ENCODE measurements at places on chromosomes 5 and 9. TPM values are rescaled to one million over a fixed set of nuclear protein-coding genes. Genes with fewer than 3 reads are reported as not detected.

- DNase-seq: no peak
- H3K36me3 ChIP-seq: no peaks in the 10 kb centered on the region
- no peak overlapping the region for H3K27ac ChIP-seq
Measured at GRCh38 chr5:77669677-77670076, 31.2 kb upstream of the OTP start.

DNA sequence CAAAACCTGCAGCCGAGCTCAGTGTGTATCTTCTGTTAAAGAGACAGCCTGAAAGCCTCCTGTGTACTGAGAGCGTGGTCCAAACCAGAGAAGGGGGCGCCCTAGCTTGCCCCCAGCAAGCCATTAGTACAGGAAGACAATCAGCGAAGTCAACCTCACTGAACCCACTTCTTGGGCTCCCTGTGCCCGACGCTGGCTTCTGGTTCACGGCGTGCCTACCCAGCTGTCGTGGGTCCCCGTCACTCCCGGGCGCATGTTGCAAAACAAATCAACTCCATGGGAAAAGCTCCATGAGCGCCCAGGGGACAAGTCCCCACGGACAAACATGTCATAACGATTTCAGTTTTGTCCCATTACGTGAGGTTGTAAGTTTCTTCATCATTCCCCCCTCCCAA is 326.9 kb downstream of the SH3GL2 start:
- H3K27me3 ChIP-seq: peaks cover 44% of the 10 kb centered on the region
- no peak overlapping the region for H3K27ac ChIP-seq
- no peaks in the 10 kb centered on the region for H3K36me3 ChIP-seq

The TIMD4 gene
- total RNA-seq: not detected

DNA sequence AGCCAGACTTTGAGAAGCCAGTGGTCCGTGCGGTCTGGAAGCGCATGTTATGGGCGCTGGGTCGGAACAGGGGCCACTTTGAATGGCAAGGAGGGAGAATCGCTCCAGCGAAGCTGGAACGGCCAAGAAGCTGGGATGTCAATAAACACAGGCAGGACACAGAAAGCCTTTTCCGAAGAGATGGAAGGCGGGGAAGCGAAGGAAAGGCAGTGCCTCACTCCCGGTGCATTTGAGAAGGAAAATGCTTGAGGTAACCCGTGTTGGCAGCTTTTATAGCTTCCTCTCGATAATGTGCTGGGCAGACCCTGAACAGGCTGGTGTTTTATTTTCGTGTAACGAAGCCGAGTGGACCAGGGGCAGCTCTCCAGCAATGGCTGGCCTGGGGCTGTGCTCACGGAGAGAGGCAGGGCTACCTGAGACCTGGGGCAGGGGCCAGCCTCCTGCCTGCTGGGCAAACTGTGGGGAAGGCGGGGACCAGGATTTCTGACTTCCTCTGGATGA is 84.2 kb upstream of the SPRY4 start:
- no peaks in the 10 kb centered on the region for H3K27me3 ChIP-seq
- H3K36me3 ChIP-seq: no peaks in the 10 kb centered on the region
- no peak for DNase-seq
- H3K4me1 ChIP-seq: no peaks in the 10 kb centered on the region
- no peak overlapping the region for H3K27ac ChIP-seq

DNA sequence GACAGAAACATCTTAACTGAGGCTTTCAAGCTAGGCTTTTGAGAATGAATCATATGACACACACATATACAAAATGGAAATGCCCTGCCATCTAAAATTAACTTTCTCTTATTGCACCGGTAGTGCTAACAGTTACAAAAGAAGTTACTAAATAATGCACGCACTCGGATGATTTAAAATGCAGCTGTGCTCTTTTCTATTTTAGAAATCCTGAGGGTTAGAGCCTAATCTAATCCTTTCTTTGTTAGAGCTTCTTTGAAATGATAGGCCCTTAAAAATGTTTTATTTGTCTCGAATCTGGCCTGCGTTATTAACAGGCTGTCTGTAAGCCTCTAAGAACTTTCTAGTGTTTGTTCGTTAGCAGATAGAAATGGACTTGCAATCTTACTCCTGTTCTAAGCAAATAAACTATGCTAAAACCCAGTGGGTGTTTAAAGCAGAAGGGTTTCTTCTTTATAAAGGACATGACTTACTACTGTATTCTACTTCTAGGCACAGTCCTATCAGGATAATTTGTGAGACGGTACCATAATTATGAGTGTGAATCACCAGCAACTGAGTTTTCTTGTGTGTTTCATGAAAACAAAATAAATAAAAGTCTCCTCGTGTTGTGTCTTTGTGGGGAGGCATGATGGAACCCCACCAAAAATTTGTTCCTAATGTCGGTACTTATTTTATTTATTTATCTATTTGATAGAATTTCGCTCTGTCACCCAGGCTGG is 69.2 kb upstream of the MYO10 start:
- H3K36me3 ChIP-seq: no peaks in the 10 kb centered on the region
- peaks cover 20% of the 10 kb centered on the region for H3K4me1 ChIP-seq
- H3K27ac ChIP-seq: no peak overlapping the region
- no peak for DNase-seq
- H3K4me3 ChIP-seq: no peak overlapping the region

DNA sequence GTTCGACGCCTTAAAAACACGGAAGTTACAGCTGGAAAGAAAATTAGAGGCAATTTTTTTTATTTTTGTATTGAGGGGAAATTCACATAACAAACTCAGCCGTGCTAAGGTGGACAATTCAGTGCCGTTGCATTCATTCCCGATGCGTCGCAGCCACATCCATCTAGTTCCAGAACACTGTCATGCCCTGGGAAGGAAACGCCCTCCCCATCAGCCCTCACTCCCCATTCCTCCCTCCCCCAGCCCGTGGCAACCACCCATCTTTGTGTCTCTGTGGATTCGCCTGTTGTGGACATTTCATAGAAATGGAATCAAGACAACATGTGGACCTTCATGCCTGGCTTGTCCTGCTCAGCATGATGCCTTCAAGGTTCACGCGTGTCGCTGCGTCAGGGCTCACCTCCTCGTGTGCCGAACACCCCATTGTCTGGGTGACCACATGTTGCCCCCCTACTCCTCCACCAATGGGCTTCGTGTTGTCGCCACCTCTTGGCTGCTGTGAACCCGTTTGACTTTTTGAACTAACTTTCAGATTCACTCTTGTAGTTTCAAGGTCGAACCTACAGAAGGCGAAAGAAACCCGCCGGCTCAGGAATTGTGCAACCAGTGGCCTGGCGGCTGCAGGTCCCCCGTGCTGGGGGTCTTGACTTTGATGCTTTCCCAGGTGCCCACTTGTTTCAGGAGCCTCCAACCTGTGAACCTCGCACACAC is 17.4 kb upstream of the CAMSAP1 start:
- no peaks in the 10 kb centered on the region for H3K27me3 ChIP-seq
- no peaks in the 10 kb centered on the region for H3K36me3 ChIP-seq
- no peak overlapping the region for H3K4me3 ChIP-seq
- DNase-seq: no peak
- no peak overlapping the region for H3K27ac ChIP-seq
- peaks cover 16% of the 10 kb centered on the region for H3K4me1 ChIP-seq

DNA sequence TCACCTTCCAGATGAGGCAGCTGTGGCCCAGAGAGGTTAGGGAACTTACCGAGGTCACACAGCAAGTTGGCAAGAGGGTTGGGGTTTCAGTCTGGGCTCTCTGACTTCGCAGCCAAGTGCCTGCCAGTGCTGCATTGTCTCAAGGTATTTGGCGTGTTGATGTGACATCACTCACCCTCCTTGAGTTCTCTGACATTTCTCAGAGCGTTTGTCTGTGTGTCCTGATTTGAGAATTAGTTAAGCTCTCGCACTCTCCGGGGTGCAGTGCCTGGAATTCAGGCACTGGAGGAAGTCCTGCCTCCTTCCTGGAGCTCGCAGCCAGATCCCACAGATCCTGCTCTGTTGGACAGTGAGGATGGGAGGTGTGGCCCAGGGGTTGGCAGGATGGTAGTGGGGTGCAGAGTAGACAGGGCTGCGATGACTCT is 25.7 kb downstream of the WWC1 start:
- H3K27ac ChIP-seq: peak overlapping the region; percentile 84
- no peaks in the 10 kb centered on the region for H3K27me3 ChIP-seq
- no peak for DNase-seq
- H3K4me1 ChIP-seq: peaks cover 46% of the 10 kb centered on the region

Data from astrocyte (in vitro differentiated cells and primary cell).